ENCODE measurements at places on chromosomes 2 and 18.
A peak's percentile ranks its signal among the peaks of the same experiment; 100 is the strongest.

GRCh38 chr2:200847269-200847668 lies 17.2 kb downstream of the CLK1 start:
- no peak for DNase-seq

DNA sequence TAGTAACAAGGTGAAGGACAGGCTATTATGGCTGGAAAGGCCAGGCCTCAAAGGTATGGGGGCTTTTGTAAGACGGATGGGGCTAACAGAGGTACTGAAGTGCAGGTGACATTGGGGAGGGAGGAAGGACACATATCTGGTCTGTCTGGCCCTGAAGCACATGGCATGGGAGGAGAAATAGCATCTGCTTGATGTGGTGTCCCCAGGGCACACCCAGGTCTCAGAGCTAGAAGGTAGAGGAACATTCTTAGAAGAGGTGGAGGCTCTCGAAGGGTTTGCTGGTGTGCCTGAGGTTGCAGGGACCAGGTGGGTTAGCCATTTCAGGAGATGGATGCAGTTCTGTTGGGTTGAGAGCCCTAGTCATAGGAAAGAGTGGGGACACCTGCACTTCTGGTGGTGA lies 9.5 kb downstream of the RALB start:
- no peak for DNase-seq

DNA sequence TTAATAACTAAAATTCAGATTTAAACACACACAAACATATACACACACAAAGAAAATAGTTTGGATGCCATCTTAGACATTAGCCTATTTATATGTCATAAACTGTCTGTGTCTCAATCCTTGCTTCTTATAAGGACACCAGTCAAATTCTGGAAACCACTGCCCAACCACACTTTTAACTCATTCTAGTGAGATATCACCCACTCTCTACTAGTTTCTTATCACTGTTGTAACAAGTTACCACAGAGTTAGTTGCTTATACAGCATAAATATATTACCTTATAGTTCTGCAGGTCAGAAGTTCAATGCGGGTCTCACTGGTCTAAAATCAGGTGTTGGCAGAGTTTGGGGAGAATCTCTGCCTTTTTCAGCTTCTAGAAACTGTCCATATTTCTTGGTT lies 239.1 kb downstream of the MTX2 start:
- no peak for DNase-seq

GRCh38 chr2:168243061-168243460 lies 4.3 kb downstream of the STK39 start:
- DNase-seq: no peak

DNA sequence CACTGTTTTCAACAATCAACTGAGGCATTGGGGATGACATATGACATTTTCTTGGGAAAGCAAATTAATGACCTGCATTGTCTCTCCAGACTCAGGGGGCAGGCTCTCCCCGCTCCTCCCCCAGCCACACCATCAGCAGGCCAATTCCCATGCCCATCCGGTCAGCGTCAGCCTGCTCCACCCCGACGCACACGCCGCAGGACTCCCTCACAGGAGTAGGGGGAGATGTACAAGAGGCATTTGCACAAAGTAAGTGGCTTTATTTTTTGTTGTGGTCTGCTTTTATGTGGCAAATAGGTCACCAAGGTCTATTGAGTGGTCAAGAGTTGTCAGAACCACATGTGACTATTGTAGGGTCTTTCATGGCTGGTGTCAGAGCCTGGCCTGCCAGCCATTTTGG lies 165.1 kb downstream of the DTNA start:
- DNase-seq: no peak

DNA sequence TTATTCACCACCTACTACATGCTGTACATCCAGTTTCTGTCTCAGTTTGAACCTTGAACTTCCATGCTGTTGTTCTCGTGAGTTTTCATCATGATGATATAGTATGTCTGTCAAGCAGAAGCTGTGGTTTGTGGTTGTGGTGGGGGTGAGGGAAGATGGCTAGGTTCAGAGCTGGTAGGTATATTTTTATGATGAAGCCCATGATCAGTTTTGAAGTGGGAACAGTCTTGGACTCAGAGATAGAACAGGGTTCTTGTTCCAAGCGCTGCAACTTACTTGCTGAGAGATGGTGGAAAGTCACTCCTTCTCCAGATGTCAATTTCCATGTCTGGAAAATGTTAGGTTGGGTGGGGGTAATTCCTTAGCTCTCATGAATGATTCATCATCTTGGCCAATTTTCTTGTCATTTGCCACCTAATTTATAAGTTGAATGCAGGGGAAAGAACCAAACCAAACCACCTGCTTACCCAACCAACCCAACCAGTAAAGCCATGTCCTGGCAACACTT lies 21.6 kb downstream of the PMAIP1 start:
- DNase-seq: no peak

DNA sequence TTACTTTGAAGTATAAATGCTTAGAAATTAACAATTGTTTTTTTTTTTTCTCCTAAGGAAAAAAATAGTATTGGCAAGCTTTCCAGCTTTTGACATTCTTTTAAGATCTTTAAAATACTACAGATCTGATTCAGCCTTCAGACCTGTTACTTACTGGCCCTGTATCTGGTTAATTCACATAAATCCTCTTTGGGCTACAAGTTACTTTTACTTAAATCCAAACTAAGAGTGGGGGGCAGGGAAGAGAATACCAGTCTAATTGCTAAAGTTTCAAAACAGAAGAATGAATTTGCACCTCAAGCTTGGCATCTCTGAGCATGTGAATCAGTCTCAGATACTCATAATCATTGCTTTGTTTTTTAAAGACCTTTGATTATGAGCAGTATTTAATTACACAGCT lies 386.3 kb downstream of the PARD3B start:
- no peak for DNase-seq

DNA sequence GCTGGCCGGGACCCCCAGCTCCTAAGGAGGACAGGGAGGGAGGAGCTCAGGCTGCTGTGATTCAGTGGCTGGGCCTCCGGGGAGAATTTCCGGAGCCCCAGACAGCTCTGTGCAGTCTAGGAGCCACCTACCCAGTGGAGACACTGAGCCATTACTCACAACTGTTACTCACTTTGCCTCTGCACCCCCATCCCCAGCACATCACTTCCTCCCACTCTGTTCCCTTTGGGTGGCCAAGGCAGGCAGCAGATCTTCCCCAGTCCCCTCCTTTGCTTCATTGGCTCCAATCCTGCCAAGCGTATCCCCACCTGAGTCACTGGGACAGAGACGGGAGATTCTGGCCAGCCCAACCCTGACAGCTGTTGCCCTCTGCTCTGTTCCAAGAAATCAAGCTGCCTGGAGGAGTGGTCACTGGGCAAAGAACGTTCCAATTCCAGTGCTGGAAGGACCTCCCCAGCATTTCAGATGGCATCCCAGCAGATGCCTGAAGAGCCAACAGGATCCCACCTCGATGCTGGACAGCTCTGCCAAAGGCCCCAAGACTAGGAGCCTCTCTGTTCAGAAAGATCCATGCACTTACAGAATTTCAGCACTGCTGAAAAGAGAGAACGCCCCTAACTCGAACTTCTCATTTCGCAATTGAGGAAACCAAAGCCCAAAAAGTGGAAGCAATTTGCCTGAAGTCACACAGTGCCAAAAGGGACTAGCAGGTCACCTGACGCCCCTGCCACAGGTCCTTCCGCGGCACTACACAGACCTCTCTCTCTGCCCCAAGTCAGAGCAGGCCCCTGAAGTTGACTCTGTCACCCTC lies 68.3 kb downstream of the TNS1 start:
- DNase-seq: no peak

DNA sequence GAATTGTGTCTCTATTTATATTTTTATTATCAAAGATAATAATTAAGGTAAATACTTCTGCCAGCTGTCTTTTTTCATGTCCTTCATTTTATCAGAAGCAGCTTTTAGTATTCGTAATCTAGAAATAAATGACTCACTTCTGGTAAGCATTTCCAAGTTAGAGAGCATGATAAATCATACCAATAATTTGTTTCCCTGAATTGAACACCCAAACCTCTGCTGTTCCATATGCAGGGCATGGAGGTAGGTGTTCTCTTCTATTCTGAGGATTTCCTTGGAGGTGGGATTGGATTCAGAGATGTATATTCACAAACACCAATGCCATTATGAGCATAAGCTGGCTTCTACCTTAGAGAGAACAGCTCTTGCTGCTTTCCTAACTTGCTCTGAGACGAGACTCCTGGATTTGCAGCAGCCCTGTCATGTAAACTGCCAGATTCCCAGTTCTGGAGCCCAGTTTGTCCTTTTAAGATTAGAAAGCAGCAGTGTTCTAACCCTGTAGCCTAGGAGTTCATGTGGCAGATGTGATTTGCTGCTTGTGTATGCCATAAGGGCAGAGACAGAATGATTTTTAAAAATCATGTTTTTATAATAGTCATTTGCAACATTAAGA lies 47.5 kb downstream of the SKA1 start:
- DNase-seq: no peak

DNA sequence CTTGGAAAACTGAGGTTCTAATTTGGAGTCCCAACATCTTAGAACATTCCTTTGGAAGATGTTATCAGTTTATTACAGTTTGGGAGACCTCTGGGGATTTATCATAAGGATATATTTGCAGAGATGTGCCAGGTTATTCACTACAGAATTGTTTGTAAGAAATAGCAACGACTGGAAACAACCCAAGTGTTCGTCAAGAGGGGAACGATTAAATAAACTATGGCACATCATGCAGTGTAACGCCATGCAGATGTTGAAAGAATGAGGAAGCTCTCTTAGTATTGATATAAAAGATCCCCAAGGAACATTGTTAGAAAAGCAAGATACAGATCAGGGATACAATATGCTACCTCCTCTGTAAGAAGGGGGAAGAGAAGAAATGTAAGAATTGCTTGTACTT lies 210.6 kb downstream of the TMEM247 start:
- DNase-seq: no peak

DNA sequence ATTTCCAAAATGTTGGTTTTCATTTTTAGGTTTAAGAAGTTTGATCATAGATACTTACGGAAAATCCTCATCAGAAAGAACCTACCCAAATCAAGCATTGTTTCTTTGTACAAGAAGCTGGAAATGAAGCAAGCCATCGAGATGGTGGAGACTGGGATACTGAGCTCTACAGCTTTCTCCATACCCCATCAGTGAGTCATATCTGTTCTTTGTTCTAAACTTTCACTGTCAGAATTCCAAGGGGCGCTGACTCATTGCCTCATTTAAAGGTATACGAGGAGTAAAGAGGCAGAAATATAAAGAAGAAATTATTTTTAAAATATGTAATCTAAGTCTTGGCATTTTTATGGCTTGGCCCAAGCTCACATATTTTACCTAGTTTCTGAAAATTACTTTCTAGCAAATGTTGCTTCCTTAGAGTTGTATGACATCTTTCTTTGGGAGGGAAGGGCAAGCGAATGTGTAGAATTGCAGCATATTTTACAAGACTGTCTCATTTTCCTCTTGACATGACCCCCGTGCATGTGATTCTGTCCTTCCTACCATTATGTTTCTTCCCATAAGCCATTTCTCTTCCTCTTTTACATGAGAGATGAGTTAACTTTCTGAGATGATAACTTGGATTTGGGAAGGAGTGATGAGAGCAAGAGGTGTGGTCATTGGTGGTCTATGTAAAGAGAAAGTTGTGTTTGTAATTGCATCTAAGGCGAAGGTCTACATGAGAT lies 41.2 kb downstream of the SLC9A4 start:
- DNase-seq: no peak

DNA sequence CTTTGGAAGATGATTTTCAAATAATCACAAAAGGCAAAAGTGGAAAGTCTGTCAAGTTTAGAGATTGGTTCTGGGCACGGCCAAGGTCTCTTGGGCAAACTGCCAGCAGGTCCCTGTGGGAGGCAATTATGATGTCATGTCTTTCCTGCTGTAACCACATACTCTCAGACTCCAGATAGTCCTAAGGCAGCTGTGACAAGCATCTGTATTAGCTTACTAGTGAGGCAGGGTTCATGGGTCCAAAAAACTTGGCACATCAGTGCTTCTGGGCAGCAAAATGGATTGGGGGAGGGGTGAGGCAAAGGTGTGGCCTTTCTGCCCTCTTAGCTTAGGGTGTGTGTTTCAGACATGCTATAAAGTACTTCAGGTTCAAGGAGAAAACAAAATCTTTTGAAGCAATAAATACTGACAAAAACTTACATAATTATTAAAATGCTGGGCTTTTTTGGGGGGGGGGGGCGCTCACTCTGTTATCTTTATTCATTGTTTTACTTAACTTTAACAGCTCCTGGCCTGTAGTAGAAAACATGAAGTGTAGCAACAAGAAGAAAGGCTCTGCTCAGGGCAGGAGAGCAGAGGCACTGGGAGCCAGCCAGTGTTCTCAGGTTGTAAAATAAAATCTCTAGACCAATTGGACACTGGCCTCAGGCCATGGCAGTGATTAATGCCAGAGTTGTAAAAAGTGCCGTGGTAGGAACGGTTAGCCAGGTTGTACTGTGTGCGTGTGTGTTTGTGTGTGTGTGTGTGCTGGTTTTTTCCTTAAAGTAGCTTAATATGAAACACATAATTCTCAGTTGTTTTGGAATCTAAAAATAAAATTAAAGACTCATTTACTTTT lies 14.3 kb upstream of the TANC1 start:
- peak; percentile 70 for DNase-seq

- no peak for DNase-seq
Observed at GRCh38 chr18:75111760-75112159, 97.2 kb downstream of the PTGR3 start.

DNA sequence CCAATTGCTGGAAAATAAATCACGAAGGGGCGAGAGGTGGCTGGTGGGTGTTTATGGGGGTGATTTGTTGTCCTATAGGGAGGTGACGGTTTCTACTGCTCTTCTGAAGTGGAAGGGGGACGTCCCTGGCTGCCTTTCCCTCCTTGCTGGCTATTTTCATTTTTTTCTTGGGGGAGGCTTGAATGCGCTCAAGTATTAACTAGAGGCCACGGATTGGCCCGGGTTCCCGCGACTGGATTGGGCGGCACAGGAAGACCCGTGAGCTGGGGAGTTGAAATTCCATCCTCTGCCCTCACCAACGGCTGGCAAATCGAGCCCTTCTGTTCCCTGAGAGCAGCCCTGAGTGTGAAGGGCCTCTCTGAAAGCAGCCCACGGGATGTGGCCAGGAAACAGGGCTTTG lies 176.5 kb upstream of the SPRED2 start:
- no peak for DNase-seq

DNA sequence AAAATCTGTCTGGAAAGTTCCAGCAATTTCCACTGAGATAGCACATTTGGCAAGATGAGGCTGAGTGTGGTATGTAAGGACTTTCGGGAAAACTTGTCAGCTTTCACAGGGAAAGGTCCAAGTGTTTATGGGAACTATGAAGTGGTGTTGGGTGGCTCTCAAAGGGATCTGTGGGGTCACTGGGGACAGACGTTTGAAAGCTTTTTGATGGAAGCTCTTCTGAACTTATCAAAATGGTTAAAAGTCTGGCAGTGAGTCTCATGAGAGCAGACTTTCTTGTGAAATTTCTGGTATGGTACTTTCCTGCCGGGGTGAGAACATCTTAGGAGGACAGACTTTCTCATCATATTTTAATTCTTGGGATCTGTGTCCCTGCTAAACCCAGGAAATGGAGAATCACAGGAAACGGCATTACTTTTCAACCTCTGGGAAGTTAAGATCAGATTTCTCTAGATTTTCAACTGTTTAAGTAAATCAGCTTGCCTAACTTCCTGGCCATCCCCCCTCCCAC lies 546.3 kb upstream of the ZEB2 start:
- no peak for DNase-seq

GRCh38 chr2:191043438-191043837 lies 29.5 kb upstream of the STAT1 start:
- no peak for DNase-seq

Measured in SK-N-SH (cell line).